T-helper 2 cell treated with Interferon-gamma antibody and Interleukin-4, amounts not matched to agents 5 μg/mL and 100 μg/mL, for 36 hours (primary cell): ENCODE measurements at places on chromosomes 12 and 14.
A peak's percentile ranks its signal among the peaks of the same experiment; 100 is the strongest.

- no peak for DNase-seq
Measured at GRCh38 chr12:106205208-106206069, 42.4 kb downstream of the CKAP4 start.

DNA sequence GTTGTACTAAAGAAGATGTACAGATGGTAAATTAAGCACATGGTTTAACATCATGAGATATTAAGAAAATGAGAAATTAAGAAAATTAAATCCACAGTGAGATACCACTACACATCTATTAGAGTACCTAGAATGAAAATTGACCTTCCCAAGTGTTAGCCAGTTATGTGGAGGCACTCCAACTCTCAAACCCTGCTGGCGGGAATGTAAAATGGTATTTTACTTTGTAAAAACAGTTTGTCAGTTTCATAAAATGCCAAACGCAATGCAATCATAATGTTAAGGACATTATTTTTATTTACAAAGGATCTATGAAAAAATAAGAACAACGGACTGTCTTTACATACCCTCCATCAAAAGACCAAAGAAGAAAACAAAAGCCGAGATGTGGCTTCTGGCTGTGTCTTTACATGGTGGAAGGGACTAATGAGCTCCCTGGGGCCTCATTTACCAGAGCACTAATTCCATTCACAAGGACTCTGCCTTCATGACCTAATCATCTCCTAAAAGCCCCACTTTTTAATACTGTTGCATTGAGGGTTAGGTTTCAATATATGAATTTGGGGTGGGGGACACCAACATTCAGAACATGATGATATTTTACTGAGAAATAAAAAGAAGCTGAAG is 1178.7 kb downstream of the AACS start:
- DNase-seq, result no peak

DNA sequence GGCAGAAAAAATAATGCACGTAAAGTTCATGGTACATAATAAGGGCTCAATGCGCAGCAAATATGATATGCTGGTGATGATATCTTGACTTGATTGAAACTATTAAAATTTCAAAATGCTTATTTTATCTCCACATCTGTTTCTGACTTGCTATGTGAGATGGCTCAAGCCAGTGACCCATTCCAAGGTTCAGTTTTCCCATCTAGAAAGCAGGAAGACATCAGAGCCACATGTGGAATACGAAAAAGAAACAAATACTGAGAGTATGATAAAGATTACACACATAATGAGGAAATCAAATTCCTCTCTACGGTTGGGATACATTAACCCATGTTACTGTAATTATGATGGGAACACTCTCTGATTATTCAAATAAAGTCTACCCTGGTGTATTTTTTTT is 24.0 kb upstream of the TSPAN11 start:
- DNase-seq, result no peak

DNA sequence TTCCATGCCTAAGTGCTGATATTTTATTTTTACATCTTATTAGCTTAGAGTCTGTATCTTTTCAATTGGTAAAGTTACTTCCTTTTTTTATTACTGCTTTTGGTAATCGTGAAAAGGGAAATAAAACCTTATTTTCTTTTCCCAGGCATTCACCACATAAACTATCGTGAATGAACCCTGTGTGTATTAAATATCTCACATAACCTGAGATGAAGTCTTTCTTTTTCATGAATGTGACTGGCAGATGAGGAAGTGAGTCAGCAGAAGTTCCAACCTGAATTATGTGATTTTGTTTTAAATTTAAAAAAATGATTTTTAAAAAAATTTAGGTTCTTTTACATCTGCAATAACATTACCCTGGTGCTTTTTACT is 26.0 kb downstream of the MYBPC1 start:
- no peak for DNase-seq

DNA sequence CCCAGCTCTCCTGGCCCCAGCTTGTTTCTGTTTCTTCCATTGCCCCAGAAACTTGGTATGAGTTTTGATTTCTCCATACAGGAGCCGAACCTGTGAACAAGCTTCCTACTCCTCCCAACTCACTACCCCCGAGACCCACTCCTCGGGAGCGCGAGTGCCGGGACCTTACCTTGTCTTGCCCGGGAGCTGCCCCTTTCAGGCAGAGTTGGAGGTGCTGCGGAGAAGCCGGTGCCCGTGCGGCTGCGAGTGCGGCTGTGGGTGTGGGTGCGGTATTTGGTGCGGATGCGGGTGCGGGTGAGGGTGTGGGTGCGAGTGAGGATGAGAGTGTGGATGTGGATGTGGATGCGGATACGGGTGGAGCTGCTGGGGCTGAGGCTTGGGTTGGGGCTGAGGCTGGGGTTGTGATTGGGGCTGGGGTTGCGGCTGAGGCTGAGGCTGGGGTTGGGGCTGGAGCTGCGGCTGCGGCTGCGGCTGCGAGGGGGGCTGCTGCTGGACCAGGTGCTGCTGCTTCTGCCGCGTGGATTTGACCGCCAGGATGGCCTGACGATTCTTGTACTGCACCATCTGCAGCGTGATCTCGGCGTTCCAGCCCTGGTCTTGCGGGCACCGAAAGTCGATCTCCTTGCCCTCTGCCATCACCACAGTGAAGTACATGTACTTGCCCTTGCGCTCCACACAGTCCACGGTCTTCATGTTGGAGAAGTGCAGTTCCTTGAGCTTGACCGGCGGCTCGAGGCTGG is 1.1 kb downstream of the PHLDA1 start:
- DNase-seq, result peak; percentile 54

- DNase-seq, result no peak
Measured at GRCh38 chr14:101877766-101878165, 86.6 kb upstream of the DYNC1H1 start.

DNA sequence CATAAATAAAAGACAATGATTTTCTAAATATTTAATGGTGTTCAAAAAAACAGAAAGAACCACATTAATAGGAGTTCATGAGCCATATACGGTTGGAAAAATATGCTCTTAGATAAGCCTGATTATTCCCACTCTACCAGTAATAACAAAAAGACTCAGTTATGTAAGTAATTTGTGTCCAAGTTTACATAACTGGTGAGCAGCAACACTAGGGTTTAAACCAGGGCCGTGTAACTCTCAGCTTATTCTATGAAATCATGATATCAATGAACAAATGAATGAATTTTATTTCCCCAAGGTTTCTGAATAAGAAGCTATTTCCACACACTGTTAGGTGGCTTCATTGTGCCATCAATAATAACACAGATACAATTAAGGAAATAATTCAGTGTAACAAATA is 98.3 kb downstream of the GARIN6 start:
- no peak for DNase-seq

- DNase-seq, result no peak
Measured at GRCh38 chr12:104748356-104748755, 209.7 kb downstream of the SLC41A2 start.
